ENCODE measurements at places on chromosomes 12 and 14.
A peak's percentile ranks its signal among the peaks of the same experiment; 100 is the strongest.

DNA sequence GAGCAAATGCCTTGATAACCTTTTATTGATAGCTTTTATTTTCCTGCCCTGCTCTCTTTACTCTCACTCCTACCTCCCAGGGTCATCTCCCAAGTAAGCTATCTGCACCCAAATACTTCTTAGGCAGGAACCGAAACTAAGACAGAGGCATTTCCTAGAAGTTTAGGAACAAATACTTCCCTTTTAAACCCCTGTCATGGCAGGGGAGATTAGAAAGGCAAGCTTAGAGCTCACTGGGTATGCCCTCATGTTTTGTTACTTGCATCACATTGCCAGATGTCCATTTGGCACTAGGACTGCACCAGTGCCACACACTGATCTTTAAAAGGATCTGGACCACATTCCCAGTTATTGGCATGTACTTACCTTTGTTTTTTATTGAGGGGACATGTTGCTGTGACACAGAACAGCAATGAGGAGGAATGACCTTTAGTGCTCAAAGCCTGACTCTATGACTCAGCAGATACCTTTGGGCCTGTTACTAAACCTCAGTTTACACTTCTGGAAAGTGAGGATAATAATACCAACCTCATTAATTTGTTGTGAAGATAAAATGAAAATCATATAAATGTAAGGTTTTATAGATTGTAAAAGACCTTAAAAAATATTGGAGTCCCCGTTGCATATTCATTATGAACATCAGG, 40.9 kb upstream of the MBIP start:
- no peak for DNase-seq

GRCh38 chr12:122523280-122523679, 3.5 kb downstream of the RSRC2 start:
- DNase-seq: no peak

GRCh38 chr14:60204843-60205774, 39.9 kb upstream of the DHRS7 start:
- no peak for DNase-seq

DNA sequence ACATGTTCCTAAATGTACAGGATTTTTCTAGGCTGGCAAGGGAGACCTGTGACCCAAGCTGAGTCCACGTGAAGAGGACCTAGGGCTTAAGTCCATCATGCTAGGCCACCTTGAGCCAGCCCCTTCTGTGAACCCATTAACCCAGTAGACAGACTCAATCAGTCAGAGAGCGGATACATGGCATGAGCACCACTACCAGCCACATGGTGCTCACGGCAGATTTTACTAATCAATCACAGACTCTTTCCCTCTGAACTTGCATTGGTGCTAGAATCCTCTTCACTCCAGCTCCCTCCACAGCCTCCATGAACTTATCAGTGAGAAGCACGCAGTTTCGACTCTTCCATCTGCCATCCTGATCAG, 9.0 kb downstream of the PHETA1 start:
- no peak for DNase-seq

DNA sequence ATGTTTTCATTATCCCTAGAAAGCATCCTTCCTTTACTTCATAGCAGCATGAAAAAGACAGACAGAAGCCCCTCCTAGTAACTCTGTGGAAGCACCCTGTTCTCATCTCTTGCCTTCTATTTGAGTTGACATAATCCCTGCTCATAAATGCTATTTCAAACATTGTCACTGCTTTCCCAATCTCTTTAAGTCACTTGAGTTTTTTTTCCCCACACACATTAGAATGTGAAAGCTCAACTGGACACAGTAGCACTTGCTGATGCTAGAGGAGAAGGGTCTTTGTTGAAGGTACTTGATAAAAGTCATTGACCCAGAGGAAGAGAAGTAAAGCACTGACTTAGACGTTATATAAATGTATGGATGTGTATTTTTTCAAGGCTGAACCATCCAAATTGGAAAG, 3.0 kb downstream of the E2F7 start:
- DNase-seq: no peak

- DNase-seq: no peak
These were observed 388.7 kb upstream of the TBX3 start for GRCh38 chr12:115072712-115073111.

DNA sequence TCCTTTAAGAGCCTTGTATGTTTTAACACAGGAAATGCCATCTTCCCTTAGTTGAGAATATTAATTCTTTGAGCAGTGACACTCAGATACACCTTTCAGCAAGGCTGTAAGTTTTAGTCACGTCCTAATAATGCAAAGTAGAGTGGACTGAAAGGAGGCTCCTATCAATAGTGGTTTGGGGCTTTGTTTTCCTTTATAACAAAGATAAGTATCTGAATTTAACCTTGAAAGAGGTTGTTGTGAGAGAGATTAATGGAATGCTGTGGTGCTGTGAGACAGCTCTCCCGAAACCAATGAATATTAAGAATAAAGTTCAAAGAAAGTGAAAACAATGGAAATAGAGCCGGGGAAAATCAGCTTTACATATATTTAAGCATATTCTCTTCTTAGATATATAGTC, 259.6 kb downstream of the ERC1 start:
- DNase-seq: no peak

GRCh38 chr12:130372936-130373335, 35.2 kb downstream of the PIWIL1 start:
- DNase-seq: no peak

- DNase-seq: no peak
These were observed 42.5 kb upstream of the MYBPC1 start for GRCh38 chr12:101552277-101552676.

- DNase-seq: no peak
These were observed 27.3 kb upstream of the OSBPL8 start for GRCh38 chr12:76586764-76587395.

GRCh38 chr14:61653507-61653906, 41.8 kb upstream of the HIF1A start:
- peak; percentile 33 for DNase-seq

DNA sequence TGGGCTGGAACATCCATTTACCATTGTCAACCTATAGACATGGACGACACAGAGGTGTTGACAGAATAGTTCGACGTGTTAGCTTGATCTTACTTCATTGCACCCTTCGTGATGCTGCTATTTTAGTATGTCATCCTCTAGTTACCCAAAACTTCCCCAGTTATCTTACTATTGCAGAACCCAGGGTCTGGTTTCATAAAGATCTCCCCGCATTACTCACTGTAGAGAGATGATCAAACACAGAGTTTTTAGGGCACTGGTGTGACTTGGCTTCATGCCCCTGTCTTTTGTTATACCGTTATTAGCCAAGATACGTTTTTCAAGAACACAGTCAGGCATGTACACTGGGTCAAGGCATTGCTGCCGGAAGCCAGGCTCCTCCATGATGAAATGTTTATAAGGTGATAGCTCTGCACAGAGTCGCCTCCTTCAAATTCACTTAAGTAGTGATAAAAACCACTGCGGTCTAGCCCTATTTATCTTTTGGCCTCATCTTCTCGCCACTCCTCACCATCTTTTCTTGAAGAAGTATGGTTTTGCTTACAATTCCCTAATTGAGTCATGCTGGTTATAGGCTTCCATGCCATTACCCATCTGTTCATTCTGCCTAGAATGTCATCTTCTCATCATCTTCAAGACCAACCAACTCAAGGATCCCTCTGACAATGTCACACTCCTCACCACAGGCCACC, 1127.9 kb downstream of the VRK1 start:
- no peak for DNase-seq

GRCh38 chr14:105853089-105853906, 326.9 kb downstream of the TMEM121 start:
- no peak for DNase-seq

DNA sequence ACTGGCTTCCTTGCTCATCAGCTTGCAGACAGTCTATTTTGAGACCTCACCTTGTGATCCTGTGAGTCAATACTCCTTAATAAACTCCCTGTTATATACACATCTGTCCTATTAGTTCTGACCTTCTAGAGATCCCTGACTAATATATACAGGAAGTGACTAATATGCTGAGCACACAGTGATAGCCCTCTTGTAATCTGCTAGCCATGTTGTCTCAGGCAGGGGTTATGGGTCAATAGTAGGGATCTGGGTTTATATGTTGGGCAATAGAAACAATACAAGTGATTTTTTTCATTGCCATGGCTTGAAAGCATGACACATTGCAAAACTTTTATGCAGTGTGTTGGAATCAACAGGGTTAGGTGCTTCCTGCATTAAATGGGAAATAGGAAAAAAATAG, 562.2 kb downstream of the GALC start:
- no peak for DNase-seq

- DNase-seq: no peak
These were observed 101.4 kb upstream of the PPP4R3A start for GRCh38 chr14:91611528-91611927.

GRCh38 chr12:81558031-81558430, 201.1 kb downstream of the PPFIA2 start:
- DNase-seq: no peak

- no peak for DNase-seq
These were observed 671 bp downstream of the GUCY2C start for GRCh38 chr12:14695715-14696141.

GRCh38 chr12:6341417-6342139, at the start of gene TNFRSF1A:
TNFRSF1A (minus strand) TSS chr12:6342076; CDS start chr12:6341814, 262 bp downstream.
- no peak for DNase-seq

- DNase-seq: no peak
These were observed 3.3 kb downstream of the DLK1 start for GRCh38 chr14:100729982-100730381.

DNA sequence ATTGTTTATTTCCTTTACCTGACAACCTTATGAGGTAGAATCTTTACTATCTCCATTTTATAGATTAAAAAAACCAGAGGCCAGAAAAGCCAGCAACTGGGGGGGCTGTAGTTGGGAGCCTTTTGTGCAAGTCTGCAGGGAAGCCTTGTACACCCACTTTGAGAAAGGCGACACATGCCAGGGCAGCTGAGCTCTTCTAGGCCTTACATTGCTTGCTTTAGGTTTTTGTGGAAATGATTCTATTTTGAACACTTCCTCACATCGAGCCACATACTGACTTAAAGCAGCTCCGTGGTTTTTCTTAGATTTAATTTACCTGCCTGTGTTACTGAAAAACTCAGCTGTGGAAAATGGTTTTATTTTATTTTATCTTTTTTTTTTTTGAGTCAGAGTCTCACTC, 34.6 kb downstream of the EP400 start:
- no peak for DNase-seq

- DNase-seq: no peak
These were observed 375.1 kb downstream of the BMP4 start for GRCh38 chr14:53581504-53581903.

- DNase-seq: no peak
These were observed 74.6 kb upstream of the OSBPL8 start for GRCh38 chr12:76634133-76634532.

- no peak for DNase-seq
These were observed 498.4 kb downstream of the RMST start for GRCh38 chr12:97960741-97961608.

- DNase-seq: no peak
These were observed 22.5 kb upstream of the TMPRSS12 start for GRCh38 chr12:50820177-50820576.

DNA sequence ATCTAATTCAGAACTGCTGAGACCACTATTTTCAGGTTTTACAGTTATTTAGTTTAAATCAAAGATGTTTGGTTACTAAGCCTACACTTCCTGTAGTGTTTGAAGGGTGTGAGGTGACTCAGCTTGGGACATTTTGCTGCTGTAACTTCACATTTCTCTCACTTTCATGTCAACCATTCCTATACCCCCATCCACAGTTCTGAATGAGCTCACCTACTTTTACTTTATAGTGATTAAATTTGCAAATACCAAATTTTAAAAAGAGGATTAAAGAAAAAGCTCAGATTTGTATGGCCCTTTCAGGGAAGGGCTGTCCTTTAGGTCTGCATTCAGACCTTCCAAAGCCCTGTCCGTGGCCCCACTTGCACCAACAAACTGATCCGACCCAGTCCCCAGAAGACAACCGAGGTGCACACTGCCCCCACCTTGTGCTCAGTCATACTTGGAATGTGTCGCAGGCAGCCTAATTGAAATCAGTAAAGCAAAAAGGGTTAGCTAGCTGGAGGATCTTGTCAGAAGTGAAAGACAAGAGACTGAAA, 174.4 kb downstream of the MON2 start:
- no peak for DNase-seq

DNA sequence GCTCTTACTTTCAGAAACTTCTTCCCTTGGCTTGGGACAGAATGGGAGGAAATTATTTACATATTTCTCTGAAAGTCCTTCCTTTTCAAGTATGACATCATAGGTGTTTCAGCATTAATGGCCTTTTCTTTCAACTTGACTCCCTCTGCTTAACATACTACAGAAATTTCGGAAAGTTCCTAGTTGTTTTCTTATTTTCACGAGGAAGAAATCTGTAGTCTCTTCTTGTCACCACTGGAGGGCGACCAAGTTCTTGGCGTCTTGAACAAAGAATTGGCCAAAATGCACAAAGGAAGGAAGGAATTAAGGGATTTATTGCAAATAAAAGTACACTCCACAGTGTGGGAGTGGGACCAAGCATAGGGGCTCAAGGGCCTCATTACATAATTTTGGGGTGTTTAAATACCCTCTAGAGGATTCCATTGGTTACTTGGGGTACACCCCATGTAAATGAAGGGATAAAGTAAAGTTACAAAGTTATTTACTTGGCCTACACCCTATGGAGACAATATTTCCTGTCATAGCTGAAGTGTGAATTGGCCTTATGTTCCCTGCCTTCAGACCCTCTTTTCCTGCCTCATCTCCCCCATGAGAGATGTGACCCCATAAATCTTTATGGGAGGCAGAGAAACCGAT, 70.4 kb downstream of the RPL10L start:
- DNase-seq: no peak

DNA sequence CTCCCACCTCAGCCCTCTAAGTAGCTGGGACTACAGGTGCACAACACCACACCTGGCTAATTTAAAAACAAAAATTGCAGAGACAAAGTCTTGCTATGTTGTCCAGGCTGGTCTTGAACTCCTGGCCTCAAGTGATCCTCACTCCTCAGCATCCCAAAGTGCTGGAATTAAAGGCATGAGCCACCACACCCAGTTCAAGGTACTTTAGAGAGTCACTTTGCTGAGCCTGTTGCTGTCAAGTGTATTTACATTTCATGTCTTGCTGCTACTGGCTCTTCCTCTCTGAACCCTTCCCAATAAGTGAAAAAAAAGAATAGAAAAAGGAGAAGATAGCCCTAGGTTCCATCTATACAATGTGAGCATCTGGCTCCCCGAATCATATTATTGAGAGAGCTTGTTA, 38.4 kb downstream of the SLCO1A2 start:
- no peak for DNase-seq

- no peak for DNase-seq
These were observed 98.9 kb downstream of the CHST11 start for GRCh38 chr12:104555648-104556047.

GRCh38 chr12:47849261-47849660, 29.6 kb upstream of the HDAC7 start:
- no peak for DNase-seq

GRCh38 chr12:77882709-77883108, 52.0 kb downstream of the NAV3 start:
- DNase-seq: no peak

- DNase-seq: peak; percentile 49
These were observed 9.2 kb upstream of the PAPLN start for GRCh38 chr14:73227812-73228781.

Measured in HS-27A (cell line).